ENCODE measurements at places on chromosomes 11 and 22. TPM values are rescaled to one million over a fixed set of nuclear protein-coding genes. Genes with fewer than 3 reads are reported as not detected.

GRCh38 chr22:40271440-40271839 lies 74.9 kb upstream of the ADSL start:
- peaks cover 11% of the 10 kb centered on the region for H3K4me1 ChIP-seq
- peaks cover 36% of the 10 kb centered on the region for H3K36me3 ChIP-seq
- no peak overlapping the region for H3K4me3 ChIP-seq
- no peaks in the 10 kb centered on the region for H3K27me3 ChIP-seq
- no peak overlapping the region for H3K27ac ChIP-seq
- no peak for DNase-seq

DNA sequence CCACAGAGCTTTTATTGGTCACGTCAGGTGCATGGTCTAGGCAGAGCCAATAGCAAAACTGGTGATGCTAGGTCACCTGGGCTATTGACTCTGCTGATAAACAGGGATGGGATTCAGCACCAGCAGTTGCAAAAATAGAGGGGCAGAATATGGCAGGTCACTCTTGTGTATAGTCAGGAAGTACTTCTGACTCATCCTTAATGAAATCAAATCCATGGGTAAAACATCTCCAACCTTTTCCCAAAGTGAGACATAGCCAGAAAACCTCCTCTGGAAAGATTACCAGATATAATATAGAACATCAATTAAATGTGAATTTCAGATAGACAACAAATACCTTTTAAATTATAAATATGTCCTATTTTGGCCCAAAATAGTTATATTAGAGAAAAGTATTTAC lies 383.2 kb downstream of the METTL15 start:
- no peak overlapping the region for H3K4me3 ChIP-seq
- DNase-seq = no peak
- H3K36me3 ChIP-seq = no peaks in the 10 kb centered on the region
- no peaks in the 10 kb centered on the region for H3K27me3 ChIP-seq
- no peak overlapping the region for H3K27ac ChIP-seq
- no peaks in the 10 kb centered on the region for H3K4me1 ChIP-seq

- no peak for DNase-seq
- no peaks in the 10 kb centered on the region for H3K27me3 ChIP-seq
- no peak overlapping the region for H3K27ac ChIP-seq
Observed at GRCh38 chr11:25901415-25901814, 430.5 kb upstream of the ANO3 start.

GRCh38 chr11:72238040-72238450 lies 5.9 kb downstream of the PHOX2A start:
- H3K4me1 ChIP-seq = peaks cover 10% of the 10 kb centered on the region
- peak; percentile 67 for DNase-seq
- H3K27me3 ChIP-seq = peaks cover 38% of the 10 kb centered on the region
- H3K27ac ChIP-seq = no peak overlapping the region
- H3K4me3 ChIP-seq = no peak overlapping the region

Gene WNT7B
- total RNA-seq = not detected

Gene CLCF1
- 0.76 TPM for total RNA-seq

Measured in activated CD8-positive, alpha-beta memory T cell treated with anti-CD3 and anti-CD28 coated beads, Interleukin-2, amount 10 ng/mL, durations not matched to agents 7 days and 5 days (primary cell).